ENCODE measurements at places on chromosomes 12 and 14.
A peak's percentile ranks its signal among the peaks of the same experiment; 100 is the strongest.

GRCh38 chr14:72443991-72444441, 449.9 kb downstream of the DPF3 start:
- peak; percentile 38 for DNase-seq

- DNase-seq: no peak
These were observed 25.9 kb downstream of the ACTN1 start for GRCh38 chr14:68953196-68953555.

DNA sequence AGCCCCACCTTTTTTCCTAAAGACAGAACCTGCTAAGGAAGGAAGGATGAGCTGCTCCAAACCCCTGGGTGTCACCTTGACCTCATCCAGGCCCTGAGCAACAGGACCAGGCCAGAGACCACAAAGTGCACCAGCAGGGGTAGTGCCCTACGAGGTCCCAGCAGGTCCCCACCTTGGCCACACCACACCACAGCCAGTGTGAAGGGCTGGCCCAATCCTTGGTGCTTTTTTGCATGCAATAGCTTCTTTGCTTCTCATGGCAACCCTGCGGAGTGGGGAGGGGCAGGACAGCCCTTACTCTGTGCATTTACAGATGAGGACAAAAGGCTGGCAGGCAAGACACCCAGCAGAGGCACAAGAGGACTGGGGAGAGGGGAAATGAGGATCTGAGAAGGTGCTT, 352.6 kb downstream of the BCL11B start:
- DNase-seq: no peak

DNA sequence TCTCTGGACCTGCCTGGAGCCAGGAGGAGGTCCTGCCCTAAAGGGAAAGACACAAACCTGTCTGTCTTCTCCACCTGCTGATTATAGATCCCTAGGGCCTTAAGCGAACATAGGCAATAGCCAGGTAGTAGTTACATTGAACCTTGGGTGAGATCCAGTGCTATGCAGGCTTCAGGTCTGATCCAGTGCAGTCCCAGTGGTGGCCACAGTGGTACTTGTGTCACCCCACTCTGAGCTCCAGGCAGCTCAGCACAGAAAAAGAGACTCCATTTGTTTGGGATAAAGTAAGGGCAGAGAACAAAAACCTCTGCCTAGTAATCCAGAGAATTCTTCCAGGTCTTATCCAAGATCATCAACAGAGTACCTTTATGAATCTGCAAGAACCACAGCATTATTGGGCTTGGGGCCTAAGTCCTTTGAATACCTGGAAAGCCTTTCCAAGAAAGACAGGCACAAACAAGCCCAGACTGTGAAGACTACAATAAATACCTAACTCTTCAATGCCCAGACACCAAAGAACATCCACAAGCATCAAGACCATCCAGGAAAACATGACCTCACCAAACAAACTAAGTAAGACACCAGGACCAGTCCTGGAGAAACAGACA, 60.4 kb upstream of the KTN1 start:
- DNase-seq: no peak

GRCh38 chr12:67239061-67239460, 30.1 kb upstream of the CAND1 start:
- DNase-seq: no peak

Measured in stimulated activated CD4-positive, alpha-beta T cell treated with anti-CD3 and anti-CD28 coated beads, Interleukin-4, amount 100 ng/mL, for 24 hours (primary cell).